ENCODE measurements at places on chromosomes 7 and 10.

DNA sequence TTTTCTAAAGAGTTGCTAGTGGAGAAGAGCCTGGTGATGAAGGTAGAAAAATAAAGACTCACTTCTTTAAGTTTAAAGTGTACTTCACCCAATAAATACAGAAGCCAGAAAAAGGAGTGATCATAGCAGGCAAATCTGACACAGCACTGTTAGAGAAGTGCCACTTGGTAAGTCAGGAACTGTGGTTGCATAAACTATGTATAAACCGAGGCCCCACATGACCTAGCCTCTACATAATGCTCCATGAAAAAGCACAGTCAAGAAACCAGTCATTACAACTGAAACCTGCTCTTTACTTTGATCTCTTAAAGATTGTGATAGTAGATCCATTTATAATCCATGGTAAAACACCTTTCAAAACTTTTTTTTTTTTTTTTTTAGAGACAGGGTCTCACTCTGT, 172.1 kb upstream of the PHYHIPL start:
- DNase-seq = no peak

GRCh38 chr10:110349386-110349785, 44.7 kb upstream of the SMNDC1 start:
- no peak for DNase-seq

DNA sequence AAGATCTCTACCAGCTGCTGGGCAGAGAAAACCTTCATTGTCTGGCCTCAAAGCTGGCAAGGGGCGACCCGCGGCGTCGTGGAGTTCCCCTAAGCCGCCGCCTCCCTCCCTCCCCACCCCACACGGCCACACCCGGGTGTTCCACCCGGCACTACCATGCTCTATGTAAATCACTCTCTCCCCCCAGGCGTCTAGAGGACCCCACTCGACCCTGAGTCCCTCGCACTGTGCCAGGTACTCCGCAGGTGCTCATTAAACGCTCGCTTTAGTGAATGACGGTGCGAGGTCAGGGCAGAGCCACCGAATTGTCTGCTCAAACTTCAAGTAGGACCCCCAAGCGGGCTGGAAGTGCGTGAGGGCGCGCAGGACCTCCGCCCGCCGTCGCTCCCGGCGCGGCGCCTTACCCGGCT, 628 bp downstream of the PARP12 start:
- no peak for DNase-seq

DNA sequence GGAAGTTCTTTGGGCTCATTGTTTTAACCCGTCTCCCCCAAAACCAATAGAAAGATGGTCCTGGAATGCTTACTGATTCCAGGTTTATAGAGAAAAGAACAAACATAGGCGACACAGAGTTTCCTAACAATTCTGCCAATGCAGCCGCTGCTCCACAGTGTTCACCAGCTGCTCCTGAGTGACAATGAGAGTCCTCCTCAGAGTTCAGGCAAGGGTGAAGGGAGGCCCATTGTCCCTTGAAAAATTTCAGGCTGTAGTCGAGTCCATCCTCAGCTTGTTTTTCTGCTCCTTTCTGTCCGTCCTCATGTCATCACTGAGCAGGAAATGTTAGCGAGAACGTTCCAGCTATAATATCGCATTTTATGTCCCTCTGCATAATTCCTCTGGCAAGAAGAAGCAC, 537.6 kb downstream of the TCERG1L start:
- DNase-seq = no peak

DNA sequence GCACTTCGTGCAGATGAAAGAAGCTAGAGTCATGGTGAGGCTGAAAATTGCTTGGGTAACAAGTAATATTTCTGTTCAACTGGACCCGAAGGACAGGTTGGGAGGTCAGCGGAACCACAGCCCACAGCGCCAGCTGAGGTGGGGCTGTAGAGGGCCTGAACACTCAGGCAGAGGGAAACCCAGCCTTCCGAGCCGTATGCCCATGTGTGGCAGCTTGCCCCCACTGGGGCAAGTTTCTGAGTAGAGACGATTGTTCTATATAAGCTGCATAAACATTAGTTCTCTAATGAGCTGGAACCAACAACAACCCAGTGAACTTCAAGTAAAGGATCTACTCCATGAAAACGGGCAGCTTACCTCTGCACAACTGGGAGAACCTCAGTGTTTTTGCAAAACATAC, 58.4 kb upstream of the TNS3 start:
- DNase-seq = no peak

DNA sequence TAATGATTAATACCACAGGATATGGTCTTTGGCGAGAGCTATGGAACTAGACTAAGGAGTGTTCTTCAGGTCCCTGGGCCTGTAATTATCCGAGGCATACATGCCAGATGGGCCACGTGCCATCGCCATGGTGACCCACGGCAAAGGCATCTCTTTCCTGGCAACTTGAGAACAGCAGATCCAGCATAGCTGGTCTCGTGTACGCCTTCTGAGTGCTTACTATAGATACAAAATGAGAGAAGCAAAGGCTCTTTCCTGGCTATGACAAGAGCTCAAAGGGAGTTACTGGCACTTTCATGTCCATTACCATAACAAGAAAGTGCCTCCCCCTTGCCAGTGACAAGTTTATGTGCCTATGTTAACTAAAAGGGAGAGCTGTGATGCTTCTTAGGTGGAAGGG, 26.0 kb upstream of the GLI3 start:
- DNase-seq = no peak

DNA sequence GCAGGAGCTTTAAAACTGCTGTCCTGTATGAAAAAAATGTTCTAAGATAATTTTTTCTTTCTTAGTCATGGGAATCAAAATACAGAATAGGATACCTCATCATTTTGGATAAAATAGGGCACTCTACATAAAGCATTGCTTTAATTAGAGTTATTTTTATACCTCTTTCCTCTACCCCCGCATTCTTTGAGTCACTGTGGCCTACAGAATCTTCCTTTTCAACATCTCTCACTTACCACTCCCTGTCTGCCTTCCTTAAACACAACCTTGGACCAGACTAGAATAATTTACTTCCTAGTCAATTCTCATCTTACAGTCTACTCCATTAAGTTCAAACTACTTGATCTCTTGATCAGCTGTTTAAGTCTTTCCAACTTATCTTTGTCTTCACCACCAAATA, 462.3 kb downstream of the PHTF2 start:
- DNase-seq = no peak

DNA sequence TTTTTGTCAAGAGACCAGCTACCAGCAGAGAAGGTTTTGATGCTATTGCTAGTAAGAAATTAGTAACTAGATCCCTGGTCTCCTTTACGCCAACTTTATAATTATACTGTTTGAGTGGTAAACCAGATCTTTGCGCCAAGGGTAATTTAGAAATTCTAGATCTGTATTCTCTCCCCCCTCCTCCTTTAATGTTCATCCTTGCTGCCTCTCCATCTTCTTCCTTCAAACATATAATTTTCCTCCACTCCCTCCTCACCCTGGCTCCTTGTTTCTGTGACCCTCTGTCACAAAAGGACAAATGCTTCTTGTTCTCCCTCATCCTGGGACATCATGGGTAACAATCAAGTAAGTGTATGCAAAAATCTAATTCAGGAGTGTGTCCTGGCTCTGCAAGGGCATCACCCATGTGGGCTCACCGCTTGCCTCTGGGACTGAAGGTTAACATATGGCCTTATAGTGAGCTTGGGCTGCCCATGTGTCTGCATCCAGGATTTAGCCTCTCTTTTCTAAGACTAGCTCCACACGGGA, 121.2 kb downstream of the BAMBI start:
- DNase-seq = no peak

GRCh38 chr7:121083138-121083789, 94.8 kb downstream of the CPED1 start:
- no peak for DNase-seq

GRCh38 chr10:73253225-73253555, 746 bp upstream of the MRPS16 start:
- DNase-seq = no peak

GRCh38 chr10:78829565-78829964, 239.2 kb upstream of the ZMIZ1 start:
- DNase-seq = no peak

- DNase-seq = no peak
Observed at GRCh38 chr7:26227987-26228386, 26.4 kb downstream of the CBX3 start.

DNA sequence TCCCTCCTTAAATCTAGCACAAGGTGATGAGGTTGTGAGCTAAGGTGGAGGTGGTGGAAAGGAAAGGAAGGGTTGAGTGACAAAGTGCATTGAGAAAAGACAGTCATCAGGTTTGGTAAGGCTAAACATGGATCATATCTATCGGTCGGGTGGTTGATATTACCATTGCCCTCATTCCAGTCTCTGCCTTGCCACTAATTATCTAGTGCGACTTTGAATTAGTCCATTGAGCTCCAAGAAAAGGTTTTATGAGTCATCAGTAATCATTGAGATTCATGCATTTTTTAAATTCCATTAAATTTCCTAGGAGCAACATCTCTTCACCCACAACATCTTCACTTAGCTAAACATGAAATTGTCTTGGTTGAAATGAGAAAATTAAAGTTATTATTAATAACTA, 68.9 kb upstream of the FRMD4A start:
- DNase-seq = no peak

DNA sequence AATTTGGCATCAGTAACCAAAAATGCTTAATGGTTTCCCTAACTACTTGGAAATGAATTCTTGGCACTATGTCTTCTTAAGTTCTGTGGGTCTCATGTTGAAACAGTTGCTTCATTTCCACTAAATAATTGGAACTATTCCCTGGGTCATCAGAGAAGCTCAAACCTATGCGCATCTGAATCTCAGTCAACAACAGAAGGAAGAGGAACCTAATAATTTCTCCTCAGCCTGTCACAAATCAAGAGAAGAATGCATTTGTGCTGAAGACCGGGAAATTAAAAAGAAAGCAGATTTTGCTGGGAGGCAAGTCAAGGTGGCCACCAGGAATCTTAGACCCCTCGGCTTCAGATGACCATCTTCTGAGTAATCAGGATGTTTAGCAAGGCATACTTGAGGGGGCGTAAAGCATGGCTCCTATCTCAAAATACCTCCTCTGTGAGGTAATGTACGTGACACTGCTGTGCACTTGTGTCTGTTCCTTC, 41.4 kb downstream of the TOMM7 start:
- no peak for DNase-seq

DNA sequence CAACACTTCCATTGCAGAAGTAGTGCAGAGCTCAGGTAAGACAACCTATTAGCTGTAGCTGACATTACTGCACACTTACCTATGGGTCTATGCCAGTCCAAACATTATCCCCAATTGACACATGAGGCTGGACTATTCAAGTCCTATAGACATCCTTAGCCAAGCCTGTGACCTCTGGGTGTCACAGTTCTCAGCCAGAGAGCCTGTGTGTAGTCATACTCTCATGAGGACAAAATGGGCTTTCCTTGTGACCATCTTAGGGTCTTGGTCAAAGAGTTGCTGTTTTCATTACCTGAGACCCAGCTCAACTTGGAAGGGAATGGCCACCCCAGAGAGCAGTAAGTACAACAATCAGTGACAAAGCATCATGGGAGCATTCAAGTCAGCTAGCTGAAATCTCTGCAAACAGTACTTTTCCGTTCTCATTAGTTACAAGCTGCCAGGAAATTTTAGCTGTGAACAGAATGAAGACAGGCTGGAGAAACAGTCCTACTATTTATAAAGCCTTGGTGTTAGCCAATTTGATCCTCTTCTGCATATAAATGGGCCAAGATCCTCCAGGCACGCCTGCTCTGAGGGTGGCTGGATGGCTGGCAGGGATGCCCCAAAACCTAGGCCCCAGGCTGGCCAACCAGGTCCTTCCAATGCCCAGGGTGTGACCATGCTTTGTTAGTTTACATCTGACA, 44.3 kb downstream of the NUDCD3 start:
- no peak for DNase-seq

GRCh38 chr10:34505338-34505737, 309.8 kb downstream of the PARD3 start:
- DNase-seq = no peak

- DNase-seq = no peak
Observed at GRCh38 chr10:29411666-29412315, 122.9 kb downstream of the LYZL1 start.

DNA sequence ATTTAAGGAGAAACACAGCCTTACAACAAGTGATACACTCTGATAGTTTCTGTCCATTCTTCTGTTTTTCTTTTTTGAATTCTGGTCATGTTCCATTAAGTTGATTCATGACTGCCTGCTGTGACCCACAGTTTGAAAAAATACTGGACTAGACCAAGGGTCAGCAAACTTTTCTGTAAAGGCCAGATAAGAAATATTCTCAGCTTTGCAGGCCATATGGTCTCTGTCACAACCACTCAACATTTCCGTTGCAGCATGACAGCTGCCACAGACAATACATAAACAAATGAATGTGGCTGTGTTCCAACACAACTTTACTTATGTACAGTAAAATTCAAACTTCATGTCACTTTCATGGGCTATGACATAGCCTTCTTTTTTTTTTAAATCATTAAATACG, 156.7 kb downstream of the PLXNA4 start:
- DNase-seq = no peak

GRCh38 chr7:8211725-8212096, 50.3 kb downstream of the ICA1 start:
- DNase-seq = no peak

All from NCI-H1417 treated with DMSO at 0.1 percent for 48 hours (cell line).